ENCODE measurements at places on chromosomes 7 and 10. TPM values are rescaled to one million over a fixed set of nuclear protein-coding genes. Genes with fewer than 3 reads are reported as not detected.

- H3K27ac ChIP-seq: no peak overlapping the region
- peaks cover 41% of the 10 kb centered on the region for H3K27me3 ChIP-seq
- H3K4me3 ChIP-seq: no peak overlapping the region
- H3K36me3 ChIP-seq: no peaks in the 10 kb centered on the region
- H3K4me1 ChIP-seq: no peaks in the 10 kb centered on the region
Measured at GRCh38 chr7:24510759-24511158, 62.5 kb upstream of the PALS2 start.

GRCh38 chr7:40800771-40801170 is 666.0 kb downstream of the SUGCT start:
- H3K27me3 ChIP-seq: no peaks in the 10 kb centered on the region
- no peak for DNase-seq
- H3K36me3 ChIP-seq: no peaks in the 10 kb centered on the region
- H3K4me3 ChIP-seq: no peak overlapping the region
- H3K27ac ChIP-seq: no peak overlapping the region
- H3K4me1 ChIP-seq: no peaks in the 10 kb centered on the region

DNA sequence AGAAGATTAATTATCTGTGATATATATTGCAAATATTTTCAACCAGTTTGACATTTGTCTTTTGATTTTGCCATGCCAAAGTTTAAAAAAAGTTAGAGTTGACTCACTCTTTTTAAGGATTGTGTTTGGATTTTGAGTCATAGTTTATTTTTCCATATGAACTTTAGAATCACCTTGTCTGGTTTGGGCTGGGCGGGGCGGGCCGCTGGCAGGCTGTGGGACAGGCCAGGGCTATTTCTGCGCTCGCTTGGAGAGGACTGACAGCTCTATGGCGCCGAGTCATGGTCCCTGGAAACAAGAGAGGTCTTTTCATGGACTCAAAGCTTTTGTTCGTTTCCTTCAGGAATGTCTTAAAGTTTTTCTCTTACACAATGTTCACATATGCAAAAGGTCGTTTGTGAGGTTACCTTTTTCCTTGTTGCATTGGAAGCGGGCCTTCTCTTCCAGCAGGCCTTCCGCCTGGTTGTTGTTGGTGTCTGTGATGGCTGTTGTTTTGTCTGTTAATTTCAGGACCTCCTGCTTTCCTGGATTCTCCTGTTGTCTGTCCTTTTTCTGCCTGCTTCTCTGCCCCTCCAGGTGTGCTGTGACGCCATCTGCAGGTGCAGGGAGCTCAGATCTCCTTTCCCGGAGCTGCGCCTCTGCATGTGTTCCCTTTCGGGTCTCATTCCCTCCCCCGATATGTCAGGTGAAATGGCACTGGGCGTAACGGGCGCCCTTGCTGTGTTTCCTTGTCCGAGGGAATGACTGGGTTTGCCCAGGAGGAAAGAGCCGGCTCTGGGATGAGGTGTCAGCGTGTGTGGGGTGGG is 53.8 kb downstream of the INPP5A start:
- no peaks in the 10 kb centered on the region for H3K36me3 ChIP-seq
- no peak overlapping the region for H3K27ac ChIP-seq
- peaks cover 8% of the 10 kb centered on the region for H3K4me1 ChIP-seq
- no peak overlapping the region for H3K4me3 ChIP-seq
- DNase-seq: no peak

DNA sequence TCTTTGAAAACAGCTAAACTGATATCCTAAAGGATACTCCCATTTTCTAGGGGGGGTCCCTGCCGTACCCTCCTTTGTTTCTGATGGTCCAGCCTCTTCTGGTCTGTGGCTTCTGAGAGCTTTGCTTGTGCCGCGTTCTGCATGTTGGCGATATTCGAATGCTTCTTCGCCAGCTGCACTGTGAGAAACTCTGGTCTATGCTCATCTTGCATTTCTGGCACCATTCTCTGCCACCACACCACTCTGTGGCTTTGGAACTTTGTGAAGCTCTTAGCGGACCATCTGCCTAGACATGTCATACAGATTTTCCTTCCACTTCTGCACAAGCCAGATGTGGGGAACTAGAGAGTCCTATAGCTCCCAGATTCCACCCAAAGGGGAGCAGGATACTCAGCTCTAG is 197.2 kb downstream of the REEP3 start:
- no peak for DNase-seq
- H3K36me3 ChIP-seq: no peaks in the 10 kb centered on the region
- H3K4me1 ChIP-seq: peaks cover 45% of the 10 kb centered on the region
- no peaks in the 10 kb centered on the region for H3K27me3 ChIP-seq

AGBL3 gene
- total RNA-seq: 1.9 TPM

DNA sequence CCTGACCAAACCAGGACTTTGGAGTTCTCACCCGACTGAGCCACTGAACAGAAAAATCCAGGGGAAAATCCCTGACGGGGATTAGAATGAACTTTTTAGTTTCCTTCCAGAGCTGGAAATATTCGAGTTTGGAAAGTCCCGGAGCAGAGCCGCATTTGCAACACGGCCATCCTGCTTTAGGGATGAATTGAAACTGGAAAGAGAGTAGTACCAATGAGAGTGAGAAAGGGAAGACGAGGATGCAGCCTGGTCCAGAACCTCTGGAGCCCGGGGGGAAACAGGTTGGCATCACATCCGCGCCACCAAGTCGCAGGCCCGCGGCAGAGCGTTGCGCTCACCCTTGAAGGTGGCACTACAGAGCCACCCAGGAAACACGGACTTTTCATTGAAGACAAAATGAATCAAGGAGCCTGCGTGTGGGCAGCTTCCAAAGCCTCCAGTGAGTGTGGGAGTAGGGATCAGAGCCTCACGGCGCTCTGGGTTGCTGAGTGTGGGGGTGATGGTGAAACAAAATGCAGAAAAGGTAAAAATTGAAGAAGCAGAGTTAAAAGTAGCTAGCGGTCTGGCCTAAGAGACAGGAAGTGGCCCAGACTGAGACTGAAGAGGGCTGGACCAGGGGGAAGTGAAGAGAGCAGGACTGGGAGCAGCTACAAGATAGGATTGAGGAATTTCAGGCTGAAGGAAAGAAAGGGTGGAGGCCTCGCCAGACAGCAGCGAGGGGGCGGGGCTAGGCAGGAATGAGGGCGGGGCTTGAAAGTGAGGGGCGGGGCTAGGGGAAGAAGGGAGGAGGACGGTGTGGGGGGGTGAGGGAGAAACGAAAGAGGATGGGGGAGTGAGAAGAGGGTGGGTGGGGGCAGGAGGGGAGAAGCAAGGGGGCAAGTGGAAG is 1.8 kb downstream of the SMURF1 start:
- H3K36me3 ChIP-seq: no peaks in the 10 kb centered on the region
- peaks cover 28% of the 10 kb centered on the region for H3K4me1 ChIP-seq
- H3K27me3 ChIP-seq: no peaks in the 10 kb centered on the region
- no peak for DNase-seq

GRCh38 chr10:110843031-110843430 is 28.7 kb upstream of the PDCD4 start:
- no peak overlapping the region for H3K27ac ChIP-seq
- no peaks in the 10 kb centered on the region for H3K4me1 ChIP-seq
- H3K36me3 ChIP-seq: no peaks in the 10 kb centered on the region

Data from HCT116 (cell line).